ENCODE measurements at places on chromosomes 2 and 18. TPM values are rescaled to one million over a fixed set of nuclear protein-coding genes. Genes with fewer than 3 reads are reported as not detected.

PSMA8 gene
- total RNA-seq, result 1.0 TPM

ABCG8 gene
- total RNA-seq, result not detected

AQP4 gene
- total RNA-seq, result not detected

PECR gene
- 16.5 TPM for total RNA-seq

LCT gene
- 0.10 TPM for total RNA-seq

TMEM37 gene
- not detected for total RNA-seq

RAD51AP2 gene
- not detected for total RNA-seq

DNA sequence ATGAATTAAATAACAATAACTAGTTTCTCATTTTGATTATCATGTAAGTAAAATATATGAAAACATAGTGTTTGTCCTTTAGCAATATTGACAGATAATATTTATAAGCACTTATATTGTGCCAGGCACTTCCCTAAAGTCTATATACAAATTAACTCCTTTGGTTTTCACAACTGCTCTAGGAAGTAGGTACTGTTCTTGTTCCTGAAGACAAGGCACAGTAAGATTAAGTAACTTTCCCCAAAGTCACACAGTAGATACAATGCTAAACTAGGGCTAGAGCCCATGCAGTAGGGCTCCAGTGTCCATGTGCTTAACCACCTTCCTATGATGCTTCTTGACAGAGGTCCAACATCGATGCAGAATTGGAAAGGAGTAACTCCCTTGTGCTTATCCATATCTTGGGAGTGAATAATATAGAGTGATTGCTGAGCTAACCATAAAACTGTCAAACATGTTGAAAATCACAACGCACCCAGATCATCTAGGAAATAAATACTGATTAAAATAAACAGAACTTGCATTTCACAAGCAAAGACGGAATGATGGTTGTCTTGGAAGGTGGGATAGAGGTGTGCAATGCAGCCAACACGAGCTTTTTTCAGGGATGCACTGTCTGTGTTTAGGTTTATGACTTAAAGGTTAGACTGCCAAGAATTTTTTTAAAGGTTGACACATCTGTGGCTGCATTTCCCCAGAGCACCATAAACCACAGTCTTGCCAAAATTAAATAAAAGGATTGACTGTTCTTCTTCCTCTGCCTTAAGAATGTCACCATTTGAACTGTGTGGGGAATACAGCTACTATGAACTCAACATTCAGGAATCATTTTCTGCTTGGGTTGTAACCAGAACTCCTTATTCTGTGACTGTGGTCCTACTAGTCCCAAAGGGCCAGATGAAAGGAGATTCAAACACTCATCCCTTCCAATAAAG lies 80.8 kb downstream of the ANKRD44 start:
- peaks cover 69% of the 10 kb centered on the region for H3K4me1 ChIP-seq
- H3K27me3 ChIP-seq, result no peaks in the 10 kb centered on the region
- H3K36me3 ChIP-seq, result peaks cover 36% of the 10 kb centered on the region
- no peak for DNase-seq

DNA sequence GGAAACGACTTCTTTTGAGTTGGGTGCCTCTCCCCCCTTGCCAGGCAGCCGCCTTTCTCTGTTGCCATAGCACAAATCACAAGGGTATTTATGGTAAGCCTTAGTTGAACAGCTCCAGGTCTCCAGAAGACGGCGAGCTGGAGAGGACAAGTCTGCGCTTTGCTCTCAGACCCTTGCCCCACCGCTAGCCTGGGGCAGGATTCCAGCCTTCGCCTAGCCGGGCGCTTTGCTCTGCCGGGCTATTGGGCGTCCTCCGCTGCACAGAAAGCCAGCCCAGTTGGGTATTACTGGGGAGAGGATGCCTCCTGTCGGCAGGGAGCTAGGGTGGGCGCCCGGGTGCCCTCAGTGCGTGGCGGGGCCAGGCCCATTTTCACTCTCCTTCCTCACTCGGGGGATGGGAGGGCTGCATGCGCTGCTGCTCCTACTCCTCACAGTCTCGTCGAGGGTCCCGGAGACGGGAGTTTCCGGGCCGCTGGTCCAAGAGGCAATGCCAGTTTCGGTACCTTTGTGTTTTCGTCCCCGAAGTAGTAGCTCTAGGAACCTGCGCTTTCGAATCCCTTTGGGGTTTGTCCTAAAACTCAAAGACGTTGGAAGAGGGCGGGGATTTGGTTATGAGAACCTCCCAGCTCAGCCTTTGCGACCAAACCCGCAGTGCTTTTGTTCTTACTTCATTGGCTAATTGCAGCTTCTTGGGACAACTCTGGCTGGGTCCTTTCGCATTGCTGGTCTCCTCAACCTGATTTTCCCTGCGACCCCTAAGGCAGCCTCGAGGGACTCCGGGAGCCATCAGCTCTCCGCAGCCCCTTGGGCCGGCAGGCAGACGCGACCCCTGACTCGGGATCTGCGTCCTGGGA lies 3.6 kb upstream of the DLX2 start:
- H3K27me3 ChIP-seq, result no peaks in the 10 kb centered on the region
- no peak overlapping the region for H3K27ac ChIP-seq
- H3K4me1 ChIP-seq, result peaks cover 62% of the 10 kb centered on the region
- peak; percentile 47 for DNase-seq
- H3K4me3 ChIP-seq, result no peak overlapping the region
- H3K36me3 ChIP-seq, result no peaks in the 10 kb centered on the region

DNA sequence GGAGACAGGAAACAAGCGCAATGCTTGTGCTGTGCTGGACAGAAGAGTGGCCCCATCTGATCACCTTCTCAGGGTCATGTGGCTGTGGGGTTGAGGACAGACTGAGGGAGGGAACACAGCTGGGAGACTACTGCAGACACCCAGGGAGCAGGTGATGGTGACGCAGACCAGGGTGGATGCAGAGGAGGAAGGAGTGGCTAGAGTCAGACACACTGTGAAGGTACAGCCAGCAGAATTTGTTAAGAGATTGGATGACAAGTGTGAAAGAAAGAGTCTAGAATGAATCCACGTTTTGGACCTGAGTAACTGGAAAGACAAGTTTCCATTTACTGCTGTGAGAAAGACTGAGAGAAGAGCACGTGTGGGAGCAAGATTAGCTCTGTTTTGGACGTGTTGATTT lies 15.9 kb upstream of the POMC start:
- peaks cover 5% of the 10 kb centered on the region for H3K27me3 ChIP-seq
- H3K27ac ChIP-seq, result no peak overlapping the region
- no peak for DNase-seq

- no peaks in the 10 kb centered on the region for H3K27me3 ChIP-seq
- H3K27ac ChIP-seq, result no peak overlapping the region
- H3K36me3 ChIP-seq, result no peaks in the 10 kb centered on the region
- DNase-seq, result no peak
Measured at GRCh38 chr2:126358122-126358521, 297.8 kb upstream of the GYPC start.

DNA sequence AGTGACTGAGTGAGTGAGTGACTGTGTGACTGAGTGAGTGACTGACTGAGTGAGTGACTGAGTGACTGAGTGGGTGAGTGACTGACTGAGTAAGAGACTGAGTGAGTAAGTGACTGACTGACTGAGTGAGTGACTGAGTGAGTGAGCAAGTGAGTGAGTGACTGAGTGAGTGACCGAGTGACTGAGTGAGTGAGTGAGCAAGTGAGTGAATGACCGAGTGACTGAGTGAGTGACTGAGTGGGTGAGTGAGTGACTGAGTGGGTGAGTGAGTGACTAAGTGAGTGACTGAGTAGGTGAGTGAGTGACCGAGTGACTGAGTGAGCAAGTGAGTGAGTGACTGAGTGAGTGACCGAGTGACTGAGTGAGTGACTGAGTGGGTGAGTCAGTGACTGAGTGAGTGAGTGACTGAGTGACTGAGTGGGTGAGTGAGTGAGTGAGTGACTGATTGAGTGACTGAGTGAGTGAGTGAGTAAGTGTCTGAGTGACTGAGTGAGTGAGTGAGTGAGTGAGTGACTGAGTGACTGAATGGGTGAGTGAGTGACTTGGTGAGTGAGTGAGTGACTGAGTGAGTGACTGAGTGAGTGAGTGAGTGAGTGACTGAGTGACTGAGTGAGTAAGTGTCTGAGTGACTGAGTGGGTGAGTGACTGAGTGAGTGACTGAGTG lies 13.3 kb downstream of the MAL start:
- no peak for DNase-seq
- no peaks in the 10 kb centered on the region for H3K36me3 ChIP-seq
- no peak overlapping the region for H3K27ac ChIP-seq
- H3K4me1 ChIP-seq, result no peaks in the 10 kb centered on the region
- H3K27me3 ChIP-seq, result no peaks in the 10 kb centered on the region
- no peak overlapping the region for H3K4me3 ChIP-seq

- no peaks in the 10 kb centered on the region for H3K27me3 ChIP-seq
- peaks cover 9% of the 10 kb centered on the region for H3K36me3 ChIP-seq
- DNase-seq, result no peak
- H3K4me1 ChIP-seq, result peaks cover 64% of the 10 kb centered on the region
- H3K4me3 ChIP-seq, result peak overlapping the region; percentile 7
Measured at GRCh38 chr2:201262718-201263117, 2.4 kb downstream of the CASP8 start.

GRCh38 chr2:61162721-61163120 lies 733 bp downstream of the C2orf74 start:
- H3K36me3 ChIP-seq, result peaks cover 28% of the 10 kb centered on the region
- H3K4me3 ChIP-seq, result no peak overlapping the region
- no peak for DNase-seq
- H3K4me1 ChIP-seq, result peaks cover 8% of the 10 kb centered on the region
- no peak overlapping the region for H3K27ac ChIP-seq

- no peak for DNase-seq
- H3K27me3 ChIP-seq, result no peaks in the 10 kb centered on the region
- peaks cover 29% of the 10 kb centered on the region for H3K36me3 ChIP-seq
- H3K4me3 ChIP-seq, result peak overlapping the region; percentile 86
- H3K4me1 ChIP-seq, result peaks cover 10% of the 10 kb centered on the region
Measured at GRCh38 chr2:95208106-95208505, 785 bp downstream of the ZNF892 start.

DNA sequence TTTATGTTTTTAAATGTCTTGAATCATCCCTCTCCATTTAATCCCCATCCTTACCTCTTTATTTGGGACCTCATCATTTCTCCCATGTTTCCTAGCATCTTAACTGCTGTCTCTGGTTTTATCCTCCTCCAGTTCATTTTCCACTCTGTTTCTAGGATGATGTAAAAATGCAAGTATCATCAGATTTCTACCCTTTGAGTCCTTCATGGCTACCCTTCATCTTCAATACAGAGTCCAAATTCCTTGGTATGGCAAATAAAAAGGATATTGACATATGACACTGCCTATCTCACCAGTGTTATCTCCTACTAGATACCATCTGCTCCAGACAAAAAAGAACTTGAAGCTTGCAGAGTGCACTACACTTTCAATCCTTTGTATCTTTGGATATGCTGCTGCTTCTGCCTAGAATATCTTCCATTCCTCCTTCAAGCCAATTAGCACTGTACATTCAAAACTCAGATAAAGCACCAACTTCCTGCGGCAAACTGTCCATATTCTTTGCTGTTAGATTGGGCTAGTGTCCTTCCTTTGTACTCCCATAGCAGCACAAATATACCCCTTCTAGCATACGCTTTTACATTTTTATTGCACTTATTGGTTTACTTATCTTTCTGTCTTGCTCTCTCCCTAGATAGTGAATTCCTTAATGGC lies 24.6 kb upstream of the TLK1 start:
- H3K4me1 ChIP-seq, result peaks cover 10% of the 10 kb centered on the region
- H3K36me3 ChIP-seq, result no peaks in the 10 kb centered on the region
- no peaks in the 10 kb centered on the region for H3K27me3 ChIP-seq
- H3K27ac ChIP-seq, result no peak overlapping the region
- DNase-seq, result no peak

Measured in B cell (primary cell).